Central memory CD8-positive, alpha-beta T cell (primary cell): ENCODE measurements at places on chromosomes 1 and 21.

GRCh38 chr1:201267481-201268229 is 15.7 kb upstream of the PKP1 start:
- H3K27me3 ChIP-seq: peaks cover 71% of the 10 kb centered on the region
- no peak for DNase-seq
- H3K4me1 ChIP-seq: no peaks in the 10 kb centered on the region
- H3K36me3 ChIP-seq: no peaks in the 10 kb centered on the region

DNA sequence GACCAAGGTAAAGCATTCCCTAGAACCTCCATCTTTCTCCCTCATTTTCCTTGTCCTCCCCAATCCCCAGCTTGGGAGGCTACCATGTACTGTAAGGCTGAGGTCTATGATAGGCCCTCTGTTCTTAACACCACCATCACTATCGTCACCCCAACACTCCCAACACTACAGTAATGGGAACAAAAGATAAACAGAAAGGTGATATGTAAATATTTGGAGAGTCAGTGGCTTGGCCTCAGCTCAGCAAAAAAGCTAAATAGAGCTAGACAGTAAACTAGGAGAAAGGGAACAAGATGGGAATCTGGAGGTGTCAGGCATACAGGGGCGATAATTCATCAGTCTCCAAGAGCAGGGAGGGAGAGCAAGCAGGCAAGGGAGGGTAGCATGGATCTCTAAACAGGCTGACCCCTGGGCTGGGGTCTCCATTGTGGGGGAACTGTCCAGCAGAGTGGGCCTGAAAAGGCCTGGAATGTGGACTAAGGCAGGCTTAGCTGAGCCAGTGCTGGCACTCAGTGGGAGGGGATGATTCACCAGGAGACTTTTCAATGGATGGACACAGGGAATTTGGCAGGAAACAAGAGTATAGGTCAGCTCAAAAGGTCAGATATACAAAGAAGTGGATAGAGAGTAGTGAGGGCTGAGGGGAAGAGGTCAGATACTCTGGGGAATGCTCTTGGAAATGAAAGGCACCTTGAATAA is 6.7 kb downstream of the WNT2B start:
- no peak overlapping the region for H3K27ac ChIP-seq
- no peak for DNase-seq
- H3K4me1 ChIP-seq: no peaks in the 10 kb centered on the region
- H3K27me3 ChIP-seq: no peaks in the 10 kb centered on the region
- H3K4me3 ChIP-seq: no peak overlapping the region
- no peaks in the 10 kb centered on the region for H3K36me3 ChIP-seq

GRCh38 chr21:35303085-35303484 is 254.0 kb upstream of the RUNX1 start:
- H3K27ac ChIP-seq: no peak overlapping the region
- DNase-seq: no peak
- H3K4me3 ChIP-seq: no peak overlapping the region
- H3K27me3 ChIP-seq: peaks cover 14% of the 10 kb centered on the region
- no peaks in the 10 kb centered on the region for H3K36me3 ChIP-seq

DNA sequence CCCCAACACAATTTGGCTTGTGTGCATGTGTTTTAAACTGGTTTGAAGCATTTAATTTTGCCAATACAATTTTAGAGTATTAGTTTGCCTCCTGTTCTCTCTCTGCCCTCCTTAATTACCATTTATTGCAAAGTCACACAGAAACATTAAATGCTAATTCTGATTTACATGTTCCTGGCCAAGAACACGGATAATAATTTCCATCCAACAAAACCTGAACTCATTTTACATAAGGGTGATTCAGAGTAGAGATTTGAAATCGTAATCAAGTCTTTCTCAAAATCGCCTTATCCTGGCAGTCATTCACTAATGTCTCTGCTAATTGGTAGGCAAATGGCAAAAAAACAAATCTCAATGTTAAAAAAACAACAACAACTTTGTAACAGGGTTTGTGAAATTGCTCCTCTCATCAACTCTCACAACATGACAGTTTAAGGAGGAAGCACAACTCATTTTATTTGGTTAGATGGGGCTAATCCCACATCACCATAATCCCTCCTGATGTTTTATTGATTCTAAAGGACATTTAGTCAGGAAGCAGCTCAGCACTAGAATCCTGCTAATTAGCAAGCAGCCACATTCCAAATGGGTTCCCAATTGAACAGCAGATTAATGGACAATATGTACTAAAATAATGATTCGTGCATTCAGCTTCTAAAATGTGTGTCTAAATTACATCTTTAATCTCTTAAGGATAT is 55.9 kb downstream of the C1orf87 start:
- H3K27ac ChIP-seq: no peak overlapping the region
- H3K4me1 ChIP-seq: no peaks in the 10 kb centered on the region
- peaks cover 36% of the 10 kb centered on the region for H3K27me3 ChIP-seq
- no peaks in the 10 kb centered on the region for H3K36me3 ChIP-seq

- H3K4me1 ChIP-seq: peaks cover 4% of the 10 kb centered on the region
- H3K4me3 ChIP-seq: no peak overlapping the region
- H3K27me3 ChIP-seq: peaks cover 7% of the 10 kb centered on the region
- H3K36me3 ChIP-seq: no peaks in the 10 kb centered on the region
- H3K27ac ChIP-seq: no peak overlapping the region
Measured at GRCh38 chr21:25405984-25406383, 201.3 kb downstream of the MRPL39 start.

DNA sequence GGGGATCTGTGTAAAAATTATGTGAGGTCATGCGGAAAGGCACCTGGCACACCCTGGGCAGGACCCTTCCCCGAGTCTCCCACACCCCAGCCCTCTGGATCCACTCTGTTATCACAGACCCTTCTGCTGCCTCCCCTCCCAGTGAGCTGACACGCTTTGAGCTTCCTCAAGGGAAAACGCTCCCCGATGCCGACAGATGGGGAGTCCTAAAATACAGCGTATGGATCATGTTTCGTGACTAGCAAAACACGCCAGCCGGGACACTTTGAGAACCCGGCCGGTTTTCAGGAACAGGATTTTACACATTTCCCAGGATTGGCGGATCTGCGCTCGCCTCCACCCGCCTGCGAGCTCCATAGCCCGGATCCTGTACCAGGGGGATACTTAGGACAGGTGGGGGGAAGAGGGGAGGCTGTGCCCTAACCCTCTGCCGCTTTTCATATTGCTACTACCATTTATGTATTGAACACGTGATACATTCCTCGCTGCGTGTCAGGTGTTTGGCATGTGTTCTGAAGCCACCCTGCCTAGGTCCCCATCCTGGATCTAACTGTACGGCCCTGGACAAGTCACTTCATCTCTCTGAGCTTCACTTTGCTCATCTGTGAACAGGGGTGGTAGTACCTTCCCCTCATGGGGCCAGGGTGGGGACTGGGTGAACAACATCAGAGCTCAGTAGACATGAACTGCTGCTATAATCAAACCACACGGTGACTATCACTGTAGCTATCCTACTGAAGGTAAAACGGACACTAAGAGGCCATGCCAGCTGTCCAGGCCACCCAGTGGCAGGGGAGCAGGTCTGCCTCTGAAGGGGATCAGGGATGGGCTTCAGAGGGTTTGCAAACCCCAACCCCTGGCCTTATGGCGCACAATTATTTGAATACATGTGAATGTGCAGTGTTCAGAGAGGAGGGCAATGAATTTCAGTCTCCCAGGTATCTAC is 63.2 kb downstream of the SSBP3 start:
- H3K36me3 ChIP-seq: peaks cover 6% of the 10 kb centered on the region
- no peak for DNase-seq
- no peaks in the 10 kb centered on the region for H3K27me3 ChIP-seq

DNA sequence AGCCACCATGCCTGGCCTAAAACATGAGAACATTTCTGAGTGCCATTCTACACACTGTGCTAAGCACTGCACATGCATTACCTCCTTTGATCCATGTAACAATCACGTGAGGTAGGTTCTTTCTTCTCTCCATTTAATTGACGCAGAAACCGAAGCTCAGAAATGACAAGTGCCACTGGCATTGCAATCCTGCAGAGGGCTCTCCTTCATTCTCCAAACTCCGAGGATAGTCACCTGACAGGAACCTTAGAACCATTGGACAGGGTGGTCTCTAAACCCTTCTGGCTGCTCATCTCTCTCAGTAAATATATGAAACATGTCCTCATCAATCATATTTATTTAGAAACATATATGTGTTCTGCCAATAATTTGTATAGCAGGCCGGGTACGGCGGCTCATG is 167.1 kb upstream of the JUN start:
- H3K27ac ChIP-seq: no peak overlapping the region
- no peak for DNase-seq
- no peaks in the 10 kb centered on the region for H3K27me3 ChIP-seq
- H3K36me3 ChIP-seq: peaks cover 2% of the 10 kb centered on the region

DNA sequence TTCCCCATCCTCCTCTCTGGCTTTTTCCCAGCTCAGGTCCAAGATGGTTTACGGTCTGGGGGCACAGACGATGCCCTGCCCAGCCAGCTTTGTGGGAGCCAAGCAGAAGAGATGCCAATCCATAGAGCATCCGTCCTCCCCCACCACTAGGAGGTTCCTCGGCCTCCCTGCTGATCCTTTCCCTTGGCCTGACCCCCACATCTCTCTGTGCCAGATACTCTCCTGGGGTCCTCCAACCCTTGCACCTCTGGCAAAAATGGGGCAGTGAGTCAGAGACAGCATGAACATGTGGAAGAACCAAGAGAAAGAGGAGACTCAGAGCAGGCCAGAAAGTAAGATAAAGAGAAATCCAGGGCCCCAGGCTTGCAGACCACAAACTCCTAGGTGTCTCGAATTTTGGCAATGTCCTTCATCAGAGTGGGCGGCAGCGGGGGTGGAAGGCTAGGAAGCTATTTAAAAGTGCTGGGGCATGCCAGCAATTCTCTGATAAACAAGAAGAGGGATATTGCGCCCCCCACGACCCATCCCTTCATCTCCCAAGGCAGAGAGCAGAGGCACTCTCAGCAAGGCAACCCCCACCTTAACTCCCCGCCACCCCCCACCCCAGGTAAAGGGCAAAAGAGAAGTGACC is 11.4 kb downstream of the BLACAT1 start:
- DNase-seq: no peak
- no peaks in the 10 kb centered on the region for H3K27me3 ChIP-seq
- H3K36me3 ChIP-seq: no peaks in the 10 kb centered on the region
- peak overlapping the region; percentile 44 for H3K27ac ChIP-seq
- peaks cover 29% of the 10 kb centered on the region for H3K4me1 ChIP-seq

DNA sequence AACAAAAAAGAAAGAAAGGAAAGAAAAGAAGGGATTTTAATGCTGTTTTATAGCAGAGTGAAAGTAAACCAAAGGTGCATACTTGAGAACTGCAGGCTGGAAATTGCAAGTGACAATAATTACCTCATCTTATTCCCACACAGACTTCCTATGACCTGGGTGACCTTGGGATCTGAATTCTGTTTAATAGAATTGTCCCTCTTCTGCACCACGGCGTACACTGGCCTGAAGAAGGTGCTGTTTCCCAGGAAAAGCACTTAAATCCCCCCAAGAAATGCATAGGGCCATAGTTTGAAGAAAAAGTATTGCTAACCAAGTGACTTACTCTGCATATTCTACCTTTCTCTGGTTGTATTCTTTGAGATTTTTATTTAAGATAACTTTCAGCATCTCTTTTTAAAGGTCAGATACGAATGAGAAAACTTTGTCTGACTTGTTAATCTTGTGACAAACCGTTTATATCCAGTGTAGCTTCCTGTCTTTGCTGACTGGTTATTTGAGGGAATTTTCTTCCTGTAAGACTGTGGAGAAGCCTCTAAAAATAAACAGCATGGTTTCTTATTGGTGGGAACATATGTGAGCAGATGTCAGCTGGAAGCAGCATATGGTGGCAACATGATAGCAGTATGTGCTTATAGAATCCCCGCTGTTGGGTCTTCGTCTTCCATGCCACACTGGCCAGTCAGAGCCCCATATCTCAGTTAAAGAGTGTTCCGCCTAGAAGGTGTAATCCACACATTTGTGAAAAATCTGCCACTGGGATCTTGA is 16.3 kb downstream of the TGFB2 start:
- no peaks in the 10 kb centered on the region for H3K4me1 ChIP-seq
- H3K4me3 ChIP-seq: no peak overlapping the region
- H3K36me3 ChIP-seq: no peaks in the 10 kb centered on the region
- DNase-seq: no peak

DNA sequence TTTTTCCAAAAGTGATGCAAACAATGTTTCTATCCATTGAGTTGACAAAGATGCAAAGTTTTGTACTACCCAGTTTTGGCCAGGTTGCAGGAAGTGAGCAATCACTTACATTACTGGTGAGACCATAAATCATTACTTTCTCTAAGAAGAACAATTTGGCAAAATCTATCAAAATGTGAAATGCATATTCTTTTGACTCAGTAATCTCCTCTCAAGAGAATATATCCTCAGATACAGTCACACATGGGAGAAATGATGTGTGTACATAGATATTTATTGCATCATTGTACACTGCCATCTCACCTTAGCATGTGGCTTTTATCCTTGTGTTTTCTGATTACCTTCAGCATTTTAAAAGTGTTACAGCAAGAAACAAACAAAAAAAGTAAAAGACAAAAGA is 52.4 kb upstream of the FMO3 start:
- DNase-seq: no peak
- H3K4me3 ChIP-seq: no peak overlapping the region
- peaks cover 1% of the 10 kb centered on the region for H3K36me3 ChIP-seq
- no peak overlapping the region for H3K27ac ChIP-seq

- H3K27me3 ChIP-seq: no peaks in the 10 kb centered on the region
- H3K4me3 ChIP-seq: peak overlapping the region; percentile 94
- H3K4me1 ChIP-seq: peaks cover 46% of the 10 kb centered on the region
- no peak for DNase-seq
- peak overlapping the region; percentile 96 for H3K27ac ChIP-seq
- peaks cover 37% of the 10 kb centered on the region for H3K36me3 ChIP-seq
Measured at GRCh38 chr1:43651188-43651587, 1.2 kb downstream of the KDM4A start.

DNA sequence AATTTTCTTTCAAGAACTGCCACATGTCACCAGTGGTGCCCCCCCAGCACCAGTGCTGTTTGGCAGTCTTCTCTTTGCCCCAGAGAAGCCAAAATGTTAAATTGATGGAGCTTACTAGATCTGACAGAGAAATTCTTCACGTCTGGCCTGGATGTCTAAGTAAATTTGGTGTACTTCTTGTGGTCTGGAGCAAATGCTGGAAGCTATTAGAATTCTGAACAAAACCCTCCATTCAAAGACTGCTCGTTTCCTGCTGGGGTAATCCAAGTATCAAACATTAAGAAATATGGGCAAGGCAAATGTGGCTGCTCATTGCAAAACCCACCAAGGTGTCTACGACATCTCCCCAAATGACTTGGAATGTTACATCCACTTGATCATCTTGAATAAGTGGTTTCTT is 92.3 kb downstream of the ROR1 start:
- H3K27ac ChIP-seq: no peak overlapping the region
- DNase-seq: no peak
- no peaks in the 10 kb centered on the region for H3K36me3 ChIP-seq
- peaks cover 18% of the 10 kb centered on the region for H3K27me3 ChIP-seq

- no peak overlapping the region for H3K4me3 ChIP-seq
- peaks cover 4% of the 10 kb centered on the region for H3K36me3 ChIP-seq
- DNase-seq: no peak
Measured at GRCh38 chr1:232980355-232980978, 30.1 kb downstream of the NTPCR start.

GRCh38 chr1:111556325-111557037 is 53.0 kb upstream of the ADORA3 start:
- H3K4me1 ChIP-seq: no peaks in the 10 kb centered on the region
- no peaks in the 10 kb centered on the region for H3K36me3 ChIP-seq
- no peak for DNase-seq
- H3K27ac ChIP-seq: no peak overlapping the region
- H3K27me3 ChIP-seq: no peaks in the 10 kb centered on the region

- no peak for DNase-seq
- no peak overlapping the region for H3K27ac ChIP-seq
- peaks cover 19% of the 10 kb centered on the region for H3K27me3 ChIP-seq
- H3K4me1 ChIP-seq: no peaks in the 10 kb centered on the region
- H3K4me3 ChIP-seq: no peak overlapping the region
Measured at GRCh38 chr1:233714631-233715217, 100.8 kb downstream of the KCNK1 start.
